Ovary (tissue), 10 donors: ENCODE measurements at places on chromosomes 6 and 20.

GRCh38 chr20:19333563-19333962 is 121.1 kb downstream of the SLC24A3 start:
- peaks cover 3% of the 10 kb centered on the region for H3K4me1 ChIP-seq
- H3K27me3 ChIP-seq: no peaks in the 10 kb centered on the region
- no peak overlapping the region for H3K27ac ChIP-seq
- no peaks in the 10 kb centered on the region for H3K36me3 ChIP-seq

DNA sequence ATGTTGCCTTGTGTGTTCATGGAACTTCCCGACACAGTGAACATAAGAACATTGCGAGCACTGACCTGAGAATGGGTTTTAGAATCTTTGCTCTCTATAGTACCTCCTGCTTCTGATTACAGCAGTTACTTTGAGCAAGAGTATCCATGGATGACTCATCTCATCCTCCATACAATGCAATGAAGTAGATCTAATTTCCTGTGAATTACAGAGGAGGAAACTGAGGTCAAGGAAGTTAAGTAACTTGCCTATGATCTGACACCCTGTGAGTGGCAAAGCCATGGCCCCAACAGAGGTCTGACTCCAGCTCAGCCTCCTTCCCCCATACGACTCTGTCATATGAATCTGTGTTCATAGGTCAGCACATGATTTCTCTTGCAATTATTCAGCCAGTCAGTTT is 518.1 kb downstream of the TFAP2A start:
- no peaks in the 10 kb centered on the region for H3K36me3 ChIP-seq
- DNase-seq: no peak
- no peaks in the 10 kb centered on the region for H3K4me1 ChIP-seq
- no peak overlapping the region for H3K27ac ChIP-seq

- H3K4me3 ChIP-seq: no peak overlapping the region
- DNase-seq: no peak
- H3K27me3 ChIP-seq: no peaks in the 10 kb centered on the region
- H3K27ac ChIP-seq: no peak overlapping the region
- peaks cover 3% of the 10 kb centered on the region for H3K4me1 ChIP-seq
- H3K36me3 ChIP-seq: no peaks in the 10 kb centered on the region
Observed at GRCh38 chr6:56440551-56440981, 193.2 kb upstream of the COL21A1 start.

DNA sequence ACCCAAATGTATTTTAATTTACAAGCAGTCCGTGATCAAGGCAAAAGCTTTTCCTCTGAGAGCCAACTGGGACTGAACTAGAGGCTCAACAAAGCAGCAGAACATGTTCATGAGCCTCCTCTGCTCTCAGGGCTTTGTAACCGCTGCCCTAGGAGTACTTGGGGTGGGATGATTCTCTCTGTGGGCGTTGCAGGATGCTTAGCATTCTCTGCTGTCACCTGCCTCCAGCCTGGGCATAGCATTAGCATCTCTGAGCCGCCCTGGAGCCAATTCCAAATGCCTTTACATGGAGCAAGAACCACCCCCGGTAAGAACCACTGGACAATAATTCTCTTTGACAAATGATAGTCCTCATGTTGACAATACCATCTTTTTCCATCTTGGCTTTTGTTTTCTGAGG is 237.6 kb upstream of the CDH4 start:
- no peak overlapping the region for H3K4me3 ChIP-seq
- no peaks in the 10 kb centered on the region for H3K27me3 ChIP-seq
- no peaks in the 10 kb centered on the region for H3K36me3 ChIP-seq
- no peak for DNase-seq

DNA sequence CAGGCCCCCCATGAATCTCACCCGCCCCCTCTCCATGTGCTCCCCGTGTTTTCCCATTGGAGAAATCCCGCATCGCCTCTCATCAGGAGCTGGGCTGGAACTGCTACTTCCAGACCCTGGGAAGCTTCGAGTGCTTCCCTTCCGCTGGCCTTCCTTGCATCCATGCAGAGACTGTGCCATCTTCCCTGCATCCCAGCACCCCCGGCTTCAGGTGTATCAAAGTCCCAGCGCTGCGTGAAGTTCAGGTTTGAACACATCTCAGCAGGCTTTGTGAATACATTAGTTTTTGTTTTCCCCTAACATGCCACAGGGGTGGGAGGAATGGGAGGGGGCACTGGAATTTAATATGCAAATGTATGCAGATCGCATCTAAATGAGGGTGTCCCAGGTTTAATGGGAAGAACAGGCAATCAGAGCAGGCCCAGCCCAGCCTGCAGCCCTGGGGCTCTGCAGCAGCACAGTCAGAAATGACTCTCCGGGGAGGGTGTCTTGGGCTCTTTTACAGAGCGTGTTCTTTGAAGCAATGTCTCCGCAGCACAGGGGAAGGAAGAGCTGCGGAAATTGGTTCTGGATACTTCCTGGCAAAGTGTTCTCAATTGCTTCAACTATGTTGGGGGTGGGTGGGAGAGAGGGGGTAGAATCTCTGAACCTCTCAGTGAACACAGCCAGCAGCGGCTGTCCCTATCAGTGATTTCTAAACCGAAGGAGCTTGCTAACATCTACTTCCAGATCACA is 8.3 kb upstream of the MMP9 start:
- H3K4me1 ChIP-seq: no peaks in the 10 kb centered on the region
- no peak overlapping the region for H3K27ac ChIP-seq
- DNase-seq: no peak
- no peaks in the 10 kb centered on the region for H3K36me3 ChIP-seq
- H3K4me3 ChIP-seq: no peak overlapping the region
- H3K27me3 ChIP-seq: no peaks in the 10 kb centered on the region

- peaks cover 29% of the 10 kb centered on the region for H3K4me1 ChIP-seq
Observed at GRCh38 chr20:49891476-49892110, 23.7 kb downstream of the SPATA2 start.

- H3K27me3 ChIP-seq: no peaks in the 10 kb centered on the region
- no peak overlapping the region for H3K27ac ChIP-seq
- no peak overlapping the region for H3K4me3 ChIP-seq
- no peaks in the 10 kb centered on the region for H3K36me3 ChIP-seq
- H3K4me1 ChIP-seq: no peaks in the 10 kb centered on the region
- DNase-seq: no peak
Observed at GRCh38 chr6:44942201-44942600, 385.9 kb upstream of the RUNX2 start.

GRCh38 chr6:11224966-11225463 is 7.5 kb downstream of the NEDD9 start:
- H3K4me1 ChIP-seq: peaks cover 9% of the 10 kb centered on the region
- H3K27me3 ChIP-seq: no peaks in the 10 kb centered on the region
- no peak for DNase-seq
- H3K4me3 ChIP-seq: no peak overlapping the region

DNA sequence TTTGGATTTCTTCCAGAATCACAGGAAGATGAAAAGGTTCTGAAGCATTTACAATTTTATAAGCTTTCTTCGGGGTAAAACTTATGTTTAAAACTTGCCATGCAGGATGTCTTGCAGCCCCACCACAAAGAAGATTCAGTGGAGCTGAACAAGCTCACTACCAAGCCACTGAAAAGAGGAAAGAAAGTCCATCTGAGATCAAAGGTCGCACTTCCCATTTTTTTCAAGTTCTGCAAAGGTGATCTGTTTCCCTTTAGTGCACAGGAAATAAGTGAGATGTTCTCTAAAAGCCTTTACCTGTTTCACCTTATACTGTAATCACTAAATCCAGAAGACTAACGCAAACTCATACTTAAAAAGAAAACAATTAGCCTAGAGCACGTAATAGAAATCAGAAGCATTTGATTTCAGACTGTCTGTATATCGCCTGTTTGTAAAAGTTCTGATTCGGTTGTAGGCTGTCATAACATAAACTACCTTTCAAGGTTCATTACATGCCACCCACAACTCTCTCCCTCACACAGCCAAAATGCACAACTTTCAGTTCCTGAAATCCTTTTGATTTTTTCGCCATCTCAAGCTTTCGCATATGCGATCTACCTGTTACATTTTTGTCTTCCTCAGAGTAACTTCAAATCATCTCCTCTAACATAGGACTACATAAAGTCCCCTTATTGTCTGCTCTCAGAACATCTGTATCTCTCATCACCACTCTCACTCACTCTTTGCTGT is 1.8 kb downstream of the ECHDC1 start:
- no peak overlapping the region for H3K4me3 ChIP-seq
- no peak for DNase-seq
- H3K27ac ChIP-seq: no peak overlapping the region
- H3K27me3 ChIP-seq: no peaks in the 10 kb centered on the region
- H3K4me1 ChIP-seq: peaks cover 10% of the 10 kb centered on the region

- H3K4me1 ChIP-seq: no peaks in the 10 kb centered on the region
- DNase-seq: no peak
- no peak overlapping the region for H3K4me3 ChIP-seq
- H3K27me3 ChIP-seq: no peaks in the 10 kb centered on the region
Observed at GRCh38 chr6:4584801-4585200, 191.4 kb upstream of the CDYL start.

DNA sequence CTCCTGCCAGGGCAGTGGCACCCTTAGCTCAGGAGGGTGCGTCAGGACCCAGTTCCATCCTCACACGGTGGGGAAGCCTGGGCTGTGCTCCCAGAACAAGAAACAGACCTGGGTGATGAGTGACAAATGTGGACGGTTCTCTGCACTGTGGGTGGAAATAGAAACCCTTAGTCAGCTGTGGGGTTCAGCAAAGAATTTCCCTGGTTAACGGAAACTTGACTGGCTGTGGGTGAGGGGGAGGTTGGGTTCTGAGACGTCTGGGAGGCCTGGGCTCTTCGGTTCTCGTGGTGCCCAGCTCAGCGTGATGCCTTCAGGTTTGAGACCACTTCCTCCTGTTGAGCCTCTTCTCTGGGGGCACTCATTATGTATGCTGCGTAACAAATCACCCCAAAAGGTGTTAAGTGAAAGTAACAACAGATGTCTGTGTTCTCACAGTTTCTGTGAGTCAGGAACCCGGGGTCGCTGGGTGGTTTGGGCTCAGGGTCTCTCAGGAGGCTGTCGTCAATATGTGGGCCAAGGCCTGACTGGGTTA is 53.1 kb upstream of the FAM83D start:
- no peak overlapping the region for H3K4me3 ChIP-seq
- no peaks in the 10 kb centered on the region for H3K4me1 ChIP-seq
- DNase-seq: no peak
- H3K27me3 ChIP-seq: no peaks in the 10 kb centered on the region
- no peak overlapping the region for H3K27ac ChIP-seq

DNA sequence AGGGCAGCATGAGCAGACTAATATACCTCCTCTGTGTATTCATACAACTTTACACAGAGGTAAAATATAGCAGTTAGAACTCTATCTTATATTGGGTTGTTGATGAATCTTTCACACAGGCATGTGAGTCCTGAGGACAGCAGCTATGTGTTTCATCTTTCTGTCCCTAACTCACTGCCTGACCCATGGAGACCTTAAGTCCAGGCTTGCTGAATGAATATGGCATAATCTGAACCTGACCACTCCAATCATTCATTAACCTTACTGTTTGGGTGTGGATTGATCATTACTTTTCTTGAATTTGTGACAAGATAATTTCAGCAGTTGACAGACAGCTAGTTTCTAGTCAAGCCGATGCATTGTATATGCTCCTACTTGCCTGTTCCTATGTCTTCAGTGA is 27.3 kb upstream of the TSPYL1 start:
- H3K4me3 ChIP-seq: no peak overlapping the region
- no peaks in the 10 kb centered on the region for H3K4me1 ChIP-seq
- DNase-seq: no peak
- H3K36me3 ChIP-seq: no peaks in the 10 kb centered on the region
- no peaks in the 10 kb centered on the region for H3K27me3 ChIP-seq

DNA sequence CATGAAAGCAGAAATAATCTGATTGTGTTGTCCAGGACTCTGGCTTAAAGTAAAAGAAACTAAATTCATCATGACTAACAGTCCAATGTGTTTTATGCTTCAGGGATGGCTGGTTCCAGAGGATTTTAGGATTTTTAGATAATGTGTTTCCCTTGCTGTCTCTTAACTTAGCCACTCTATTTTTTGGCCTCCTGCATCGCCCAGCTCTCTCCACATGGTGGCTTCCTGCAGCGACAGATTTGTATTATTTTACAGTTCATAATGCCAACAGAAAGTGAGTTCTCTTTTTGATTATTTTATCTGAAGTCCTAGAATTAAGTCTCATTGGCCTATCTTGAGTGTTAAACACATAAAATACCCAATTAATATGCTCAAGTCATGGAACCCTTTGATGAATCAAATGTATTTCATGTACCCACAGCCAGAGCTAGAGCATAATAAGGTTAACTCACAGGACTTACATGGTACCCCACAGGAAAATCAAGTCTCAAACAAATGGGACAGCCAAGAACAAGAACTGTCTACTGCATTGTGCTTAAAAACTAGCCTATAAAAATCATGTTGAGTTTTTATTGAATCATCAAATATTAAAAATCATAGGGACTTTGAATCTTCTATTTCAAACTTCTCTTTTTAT is 582.5 kb downstream of the DOK5 start:
- no peaks in the 10 kb centered on the region for H3K27me3 ChIP-seq
- H3K4me3 ChIP-seq: no peak overlapping the region
- H3K27ac ChIP-seq: no peak overlapping the region
- H3K4me1 ChIP-seq: no peaks in the 10 kb centered on the region
- H3K36me3 ChIP-seq: no peaks in the 10 kb centered on the region

DNA sequence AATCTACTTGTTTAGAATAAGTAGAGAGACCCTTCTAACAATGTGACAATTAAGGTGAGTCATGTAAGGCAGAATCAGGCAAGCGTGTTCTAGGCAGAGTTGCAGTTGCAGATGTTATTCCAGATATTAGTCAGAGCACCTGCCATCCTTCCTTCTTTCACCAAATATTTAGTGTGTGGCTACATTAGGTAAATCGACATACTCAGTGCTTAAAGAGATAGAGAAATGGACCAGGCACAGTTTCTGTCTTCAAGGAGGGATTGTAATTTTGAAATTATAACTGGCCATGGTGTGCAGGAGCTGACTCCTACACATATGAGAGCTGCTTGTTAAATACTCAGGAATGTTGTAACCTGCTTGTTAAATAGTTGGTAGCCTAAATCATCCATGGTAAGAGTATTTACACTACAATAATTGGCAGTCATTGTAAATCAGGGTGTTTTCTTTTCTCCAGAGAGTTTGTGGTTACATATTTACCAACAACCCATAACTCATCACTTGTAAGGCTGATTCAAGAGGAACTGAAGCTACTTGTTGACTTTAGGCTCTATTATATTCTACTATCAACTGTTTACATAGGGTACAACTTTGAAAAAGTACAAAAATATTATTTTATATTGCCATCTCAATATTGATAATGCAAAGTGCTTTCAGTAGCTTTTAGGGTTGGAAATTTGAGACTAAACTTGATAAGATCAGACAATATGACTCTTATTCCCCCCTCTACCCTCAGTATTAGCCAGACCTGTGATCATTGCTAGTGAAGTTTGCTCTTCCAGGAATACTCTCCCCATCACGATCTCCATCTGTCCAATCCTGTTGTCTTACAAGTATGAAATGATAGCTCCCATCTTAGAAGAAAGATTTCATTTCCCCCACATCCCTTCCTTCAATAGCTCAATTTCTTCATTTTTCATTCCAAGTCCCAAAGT is 607.1 kb downstream of the COL12A1 start:
- no peaks in the 10 kb centered on the region for H3K27me3 ChIP-seq
- no peak overlapping the region for H3K4me3 ChIP-seq
- no peak overlapping the region for H3K27ac ChIP-seq
- DNase-seq: no peak
